Thymus (tissue), 14 donors: ENCODE measurements at places on chromosomes 7 and 10.

- DNase-seq: no peak
Measured at GRCh38 chr10:8076933-8077332, 22.4 kb downstream of the GATA3 start.

GRCh38 chr7:129108581-129108980, 35.9 kb upstream of the TSPAN33 start:
- DNase-seq: no peak

- DNase-seq: no peak
Measured at GRCh38 chr7:43879477-43879876, 10.2 kb upstream of the MRPS24 start.

DNA sequence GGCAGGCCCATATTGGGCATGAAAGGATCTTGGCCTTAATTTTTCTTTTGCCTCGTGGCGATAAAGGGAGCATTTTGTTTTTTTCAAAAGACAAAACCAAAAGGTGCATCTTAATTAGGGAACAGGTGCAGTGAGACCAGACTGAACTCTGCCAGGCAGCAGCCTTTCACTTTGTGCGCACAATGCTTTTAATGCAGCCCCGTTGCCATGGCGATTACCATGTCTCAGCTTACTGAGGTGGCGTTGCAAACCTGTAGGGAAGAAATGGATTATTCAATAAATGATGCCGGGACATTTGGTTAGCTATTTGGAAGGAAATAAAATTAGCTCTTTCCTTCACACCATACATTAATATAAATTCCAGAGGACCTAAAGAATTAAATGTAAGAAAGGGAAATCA, 61.9 kb downstream of the MYL10 start:
- no peak for DNase-seq

- no peak for DNase-seq
Measured at GRCh38 chr10:79422178-79422892, 23.1 kb downstream of the ZCCHC24 start.

- DNase-seq: no peak
Measured at GRCh38 chr7:44599222-44599621, 7.2 kb upstream of the OGDH start.

DNA sequence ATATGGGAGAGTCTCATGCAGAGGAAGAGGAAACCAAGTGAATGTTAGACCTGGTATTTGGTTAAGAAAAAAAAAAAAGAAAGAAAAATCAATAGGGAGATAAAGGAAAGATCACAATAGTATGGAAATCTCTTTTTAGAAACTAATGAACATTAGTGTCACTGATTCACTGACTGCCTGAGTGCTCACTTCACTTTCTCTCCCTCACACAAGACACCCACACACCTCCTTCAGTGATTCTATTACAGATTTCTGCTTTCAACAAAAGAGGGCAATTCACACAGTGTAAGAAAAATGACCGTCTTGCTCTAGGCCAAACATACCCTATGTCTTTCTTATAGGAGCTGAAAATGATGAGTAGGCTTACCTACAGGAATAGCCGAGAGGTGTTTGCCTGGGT, 6.0 kb downstream of the GPR158 start:
- no peak for DNase-seq

GRCh38 chr10:112970021-112970420, 20.0 kb downstream of the TCF7L2 start:
- DNase-seq: no peak

- DNase-seq: no peak
Measured at GRCh38 chr7:140390466-140391190, 7.7 kb downstream of the SLC37A3 start.

DNA sequence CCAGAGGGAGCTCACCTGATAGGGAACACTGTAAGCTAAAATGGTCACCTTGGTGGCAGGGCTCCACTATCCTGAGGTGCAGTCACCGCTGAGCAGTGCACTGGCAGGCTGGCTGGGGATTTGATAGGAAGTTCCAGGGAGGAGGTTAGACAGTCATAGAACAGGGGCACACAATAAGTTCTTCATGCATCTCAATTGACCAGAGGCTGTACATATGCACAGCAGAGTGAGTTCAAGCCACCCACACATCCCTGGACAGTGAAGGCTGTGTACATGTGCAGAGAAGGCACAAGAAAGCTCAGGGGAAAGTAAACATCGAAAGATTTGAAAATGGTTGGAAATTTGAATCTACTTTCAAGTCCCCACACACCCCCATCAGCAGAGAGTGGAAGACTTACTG, 13.9 kb downstream of the PRTFDC1 start:
- DNase-seq: no peak

GRCh38 chr10:26407406-26407969, 30.7 kb upstream of the APBB1IP start:
- DNase-seq: no peak

DNA sequence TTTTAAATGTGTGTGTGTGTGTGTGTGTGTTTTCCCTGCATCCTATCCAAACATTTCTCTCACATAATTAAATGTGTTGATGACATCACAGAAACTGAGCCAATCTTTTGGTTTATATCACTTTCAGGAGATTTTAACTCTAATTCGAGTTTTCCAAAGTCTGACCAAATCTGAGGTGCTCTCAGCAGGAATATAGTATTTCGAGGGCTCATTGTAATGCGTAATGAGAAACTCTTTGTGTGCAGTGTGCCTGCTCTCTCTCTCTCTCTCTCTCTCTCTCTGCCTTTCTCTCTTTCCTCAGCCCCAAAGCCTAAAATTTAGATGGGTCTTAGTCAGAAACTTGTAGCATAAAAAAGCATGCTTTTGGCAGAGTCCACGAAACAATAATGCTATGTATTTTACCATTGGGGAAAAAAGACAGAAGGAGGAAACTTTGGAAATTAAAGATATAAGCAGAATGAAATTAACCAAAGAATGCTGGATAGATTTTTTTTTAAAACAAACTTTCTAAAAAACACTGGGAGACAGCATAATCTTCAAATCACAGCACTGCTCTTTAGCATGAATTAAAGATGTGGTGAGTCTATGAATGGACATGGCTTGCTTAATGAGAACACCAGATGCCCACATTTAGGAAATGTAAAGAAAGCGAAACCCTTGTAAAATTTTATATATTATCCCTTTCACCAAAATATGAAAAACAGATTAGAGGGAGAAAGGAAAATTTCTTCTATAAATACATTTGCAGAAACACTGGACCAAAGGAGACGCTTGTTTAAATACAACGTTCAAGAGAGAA, 206.8 kb upstream of the HABP2 start:
- DNase-seq: no peak

GRCh38 chr7:132871419-132871818, 210.5 kb downstream of the CHCHD3 start:
- no peak for DNase-seq

DNA sequence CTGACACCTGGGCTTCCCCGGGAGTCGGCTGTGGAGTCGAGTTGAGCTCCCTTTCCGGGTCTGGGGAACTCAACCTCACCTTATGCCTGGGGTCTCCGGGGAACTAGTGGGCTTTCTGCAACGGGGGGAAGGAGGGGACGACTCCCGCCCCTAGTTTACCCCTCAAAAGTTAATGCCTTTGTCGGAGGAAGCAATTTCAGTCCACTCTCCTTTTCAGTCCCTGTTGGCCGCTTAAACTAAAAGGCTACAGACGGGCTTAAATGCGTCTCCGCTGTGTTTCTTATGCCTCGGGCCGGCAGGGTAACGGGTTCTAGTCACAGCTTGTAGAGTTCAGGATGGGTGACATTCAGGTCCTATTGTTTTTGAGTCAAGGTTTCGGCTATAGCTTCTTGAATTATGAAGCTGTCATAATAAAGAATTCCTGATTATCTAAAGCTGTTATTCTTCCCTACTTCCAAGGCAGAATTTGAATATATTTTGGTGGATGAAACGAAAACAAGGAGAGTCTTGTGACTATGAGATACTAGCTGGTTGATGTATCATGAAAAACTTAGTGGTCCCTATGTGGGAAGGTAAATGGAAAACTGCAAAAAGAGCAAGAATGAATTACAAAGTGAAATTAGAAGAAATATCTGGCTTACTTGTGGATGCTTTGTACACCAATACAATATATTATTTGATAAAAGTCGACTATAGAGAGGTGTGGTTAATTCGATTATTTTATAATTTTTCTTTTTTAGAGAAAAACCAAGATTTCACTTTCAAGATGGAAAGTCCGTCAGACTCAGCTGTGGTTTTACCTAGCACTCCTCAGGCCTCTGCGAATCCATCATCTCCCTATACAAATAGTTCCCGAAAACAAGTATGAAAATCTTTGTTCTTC, 495 bp downstream of the SFR1 start:
- no peak for DNase-seq

GRCh38 chr10:90420637-90421318, 437.1 kb downstream of the HTR7 start:
- DNase-seq: no peak

- DNase-seq: no peak
Measured at GRCh38 chr10:46019177-46019528, 11.3 kb downstream of the NCOA4 start.

GRCh38 chr10:50398823-50399222, 147.5 kb upstream of the ASAH2 start:
- DNase-seq: no peak

DNA sequence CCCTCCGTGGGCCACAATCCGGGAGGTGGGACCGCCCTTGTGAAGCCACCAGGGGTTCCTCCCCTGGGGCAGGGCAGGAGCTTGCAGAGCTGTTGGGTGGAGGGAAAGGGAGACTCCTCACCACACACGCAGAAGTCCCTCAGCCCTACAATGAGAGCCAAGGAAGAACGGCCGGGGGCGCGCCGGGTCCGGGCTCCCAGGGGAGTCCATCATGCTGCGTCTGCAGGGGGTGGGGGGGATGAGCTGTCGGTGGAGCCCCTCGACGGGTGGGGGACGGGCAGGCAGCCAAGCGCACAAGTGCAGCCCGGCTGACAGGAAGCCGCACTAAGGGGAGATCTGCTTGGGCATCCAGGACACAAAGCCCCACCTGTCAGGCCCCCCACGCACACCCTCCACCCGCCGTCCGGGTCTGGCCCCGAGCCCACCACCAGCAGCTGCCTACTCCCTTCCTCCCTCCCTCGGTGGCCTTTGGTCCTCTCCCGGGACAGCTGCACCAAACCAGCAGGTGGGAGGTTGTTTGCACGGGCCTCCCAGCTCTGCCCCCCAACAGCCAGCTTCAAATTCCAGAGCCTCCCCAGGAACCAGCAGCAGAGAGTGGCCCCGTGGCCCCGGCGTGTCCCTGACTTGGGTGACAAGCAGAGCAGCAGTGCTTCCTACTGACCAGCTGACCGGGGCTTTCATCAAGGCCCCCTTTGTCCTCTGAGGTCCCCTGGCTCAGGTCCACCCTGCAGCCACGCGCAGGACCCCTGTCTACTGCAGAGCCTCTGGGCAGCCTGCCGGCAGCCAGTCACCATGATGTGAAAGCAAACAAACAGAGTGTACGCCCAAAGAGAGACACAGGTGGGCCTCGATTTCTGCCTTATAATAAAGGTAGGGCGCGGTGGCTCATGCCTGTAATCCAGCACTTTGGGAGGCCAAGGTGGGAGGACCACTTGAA, 50.3 kb downstream of the HIP1 start:
- DNase-seq: no peak

- DNase-seq: no peak
Measured at GRCh38 chr7:114832906-114833595, 88.8 kb upstream of the MDFIC start.

- DNase-seq: no peak
Measured at GRCh38 chr7:128708824-128709223, 30.3 kb upstream of the CALU start.

GRCh38 chr7:26428571-26428970, 136.9 kb downstream of the SNX10 start:
- no peak for DNase-seq

DNA sequence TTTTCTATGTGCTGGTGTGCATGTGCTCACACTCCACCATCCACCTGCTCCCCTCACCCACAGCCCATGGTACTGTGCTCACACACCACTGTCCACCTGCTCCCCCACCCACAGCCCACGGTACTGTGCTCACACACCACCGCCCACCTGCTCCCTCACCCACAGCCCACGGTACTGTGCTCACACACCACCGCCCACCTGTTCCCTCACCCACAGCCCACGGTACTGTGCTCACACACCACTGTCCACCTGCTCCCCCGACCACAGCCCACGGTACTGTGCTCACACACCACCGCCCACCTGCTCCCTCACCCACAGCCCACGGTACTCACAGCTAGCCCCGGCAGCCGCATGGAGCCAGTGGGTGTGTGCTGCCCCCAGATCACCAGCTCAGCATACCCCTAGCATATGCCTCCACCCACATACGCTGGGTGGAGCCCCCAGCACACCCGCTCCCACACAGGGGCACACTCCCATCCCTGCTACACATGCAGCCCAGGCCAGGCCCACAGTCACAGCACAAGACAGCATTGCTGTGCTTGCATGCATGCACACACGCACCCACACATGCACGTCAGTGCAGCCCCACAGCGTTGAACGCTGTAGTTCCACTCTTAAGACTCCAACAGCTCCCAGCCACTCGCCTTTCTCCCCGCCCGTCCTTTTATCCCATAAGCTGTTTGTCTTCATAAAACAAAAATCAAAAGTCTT, 62.0 kb downstream of the PAX2 start:
- DNase-seq: no peak

DNA sequence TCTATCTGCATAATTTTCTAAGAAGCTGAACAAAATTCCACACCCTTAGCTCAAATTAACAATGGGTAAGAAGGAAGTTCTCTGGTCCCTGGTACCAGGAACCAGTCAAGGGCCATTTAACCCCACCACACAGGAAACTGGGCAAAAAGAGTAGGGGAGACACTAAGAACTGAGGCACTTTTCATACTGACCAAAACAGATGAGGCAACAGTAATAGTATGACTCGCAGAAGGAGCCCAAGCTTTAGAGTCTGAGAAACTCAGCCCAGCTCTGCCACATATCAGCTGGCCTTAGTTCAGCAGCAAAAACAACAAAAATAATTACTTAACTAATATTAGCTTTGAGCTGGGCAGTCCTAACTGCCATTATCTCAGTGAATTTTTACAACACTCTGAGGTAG, 221.2 kb downstream of the FAM107B start:
- no peak for DNase-seq

- no peak for DNase-seq
Measured at GRCh38 chr7:101159696-101160674, 5.4 kb downstream of the VGF start.

DNA sequence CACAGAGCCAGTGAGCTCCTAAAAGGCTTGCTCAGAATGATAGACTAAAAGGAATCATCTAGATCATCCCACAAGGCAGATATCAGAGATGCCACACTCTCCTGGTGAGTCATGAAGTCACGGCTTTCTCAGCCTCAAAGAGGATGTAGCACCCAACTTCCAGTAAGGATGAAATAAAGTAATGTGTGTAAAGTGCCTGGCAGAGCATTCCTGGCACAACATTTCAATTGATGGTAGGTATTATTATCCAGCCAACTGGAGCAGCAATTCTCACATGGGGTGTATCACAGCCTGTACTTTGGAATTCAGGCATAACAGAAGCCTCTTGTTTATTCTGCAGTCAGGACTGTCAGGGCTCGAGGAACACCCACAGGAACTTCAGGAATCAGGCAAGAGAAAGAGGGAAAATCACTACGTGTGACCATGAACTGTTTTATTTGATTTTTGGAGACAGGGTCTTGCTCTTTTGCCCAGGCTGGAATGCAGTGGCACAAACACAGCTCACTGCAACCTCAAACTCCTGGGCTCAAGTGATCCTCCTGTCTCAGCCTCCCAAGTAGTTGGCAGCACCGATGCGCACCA, 5.3 kb upstream of the NAT16 start:
- no peak for DNase-seq
